ENCODE measurements at places on chromosomes 1 and 21.
A peak's percentile ranks its signal among the peaks of the same experiment; 100 is the strongest.

DNA sequence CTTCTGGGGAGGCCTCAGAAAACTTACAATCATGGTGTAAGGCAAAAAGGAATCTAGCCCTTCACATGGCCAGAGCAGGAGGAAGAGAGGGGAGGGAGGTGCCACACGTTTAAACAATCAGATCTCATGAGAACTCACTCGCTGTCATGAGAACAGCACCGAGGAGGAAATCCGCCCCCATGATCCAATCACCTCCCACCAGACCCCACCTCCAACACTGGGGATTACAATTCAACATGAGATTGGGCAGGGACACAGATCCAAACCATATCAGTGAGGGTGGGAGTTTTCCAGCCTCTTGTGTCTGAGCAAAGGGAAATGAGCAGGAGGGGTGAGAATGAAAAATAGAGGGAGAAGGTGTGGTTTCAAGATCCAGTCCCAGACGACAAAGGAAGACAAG lies 482.1 kb upstream of the VAMP3 start:
- no peak for DNase-seq

DNA sequence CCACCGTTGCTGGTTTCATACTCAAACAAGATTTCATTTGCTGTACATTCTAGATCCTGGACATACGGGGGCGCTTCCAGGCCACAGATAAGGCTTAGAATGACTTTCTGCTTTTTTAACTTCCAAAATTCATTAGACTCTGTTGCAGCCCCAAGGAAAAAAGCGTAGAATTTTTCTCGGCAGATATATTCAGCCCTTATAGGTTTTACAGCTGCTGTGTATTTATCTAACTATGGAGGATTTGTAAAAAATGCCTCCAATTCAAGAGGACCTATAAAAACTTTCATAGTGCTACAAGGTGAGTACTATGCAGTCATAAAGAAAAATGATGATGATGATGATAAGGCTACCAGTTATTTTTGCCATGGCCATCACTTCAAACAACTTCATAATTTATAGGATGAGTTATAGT lies 51.6 kb downstream of the SLC30A10 start:
- peak; percentile 41 for DNase-seq

DNA sequence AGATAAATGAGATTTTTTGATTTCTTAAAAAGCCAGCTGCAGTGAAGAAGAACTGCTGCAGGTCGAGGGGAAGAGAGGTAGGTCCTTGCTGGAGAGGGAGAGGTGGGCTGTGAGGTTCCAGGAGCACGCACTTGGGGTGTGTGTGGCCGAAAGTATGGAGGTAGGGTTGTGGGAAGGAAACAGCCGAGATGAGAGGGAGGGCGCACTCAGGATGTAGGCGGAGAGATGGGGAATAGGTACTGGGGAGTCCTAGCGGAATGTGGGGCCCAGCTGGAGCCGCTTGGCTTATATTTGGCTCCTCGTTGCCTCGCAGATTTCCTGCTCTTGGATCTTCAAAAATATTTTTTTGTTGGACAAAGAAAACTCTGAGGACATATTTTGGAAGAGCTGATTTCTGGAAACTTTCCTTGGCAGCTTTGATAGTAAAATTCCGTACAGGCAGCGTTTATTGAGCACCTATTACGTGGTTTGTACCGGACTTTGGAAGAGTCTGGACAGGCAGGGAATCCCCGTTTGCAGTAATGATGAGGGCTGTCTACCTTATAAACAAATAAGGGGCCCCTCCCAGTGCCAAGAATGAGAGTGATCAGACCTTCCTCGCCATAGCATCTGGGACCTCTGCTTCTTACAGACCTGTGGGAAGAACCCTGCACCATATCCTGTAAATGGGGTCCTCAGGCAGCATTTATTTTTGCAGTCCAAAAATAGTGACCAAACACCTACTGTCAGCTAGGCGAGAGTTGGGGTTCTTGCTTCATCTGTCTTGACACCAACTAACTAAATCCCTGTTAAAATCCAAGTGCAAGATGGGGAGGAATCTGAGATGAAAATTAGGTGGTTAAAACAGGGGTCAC lies 1.5 kb downstream of the LRRC8D start:
- DNase-seq, result no peak

GRCh38 chr1:170150921-170151320 lies 5.2 kb downstream of the NTMT2 start:
- DNase-seq, result no peak

GRCh38 chr1:70890408-70890807 lies 157.2 kb downstream of the PTGER3 start:
- DNase-seq, result no peak

DNA sequence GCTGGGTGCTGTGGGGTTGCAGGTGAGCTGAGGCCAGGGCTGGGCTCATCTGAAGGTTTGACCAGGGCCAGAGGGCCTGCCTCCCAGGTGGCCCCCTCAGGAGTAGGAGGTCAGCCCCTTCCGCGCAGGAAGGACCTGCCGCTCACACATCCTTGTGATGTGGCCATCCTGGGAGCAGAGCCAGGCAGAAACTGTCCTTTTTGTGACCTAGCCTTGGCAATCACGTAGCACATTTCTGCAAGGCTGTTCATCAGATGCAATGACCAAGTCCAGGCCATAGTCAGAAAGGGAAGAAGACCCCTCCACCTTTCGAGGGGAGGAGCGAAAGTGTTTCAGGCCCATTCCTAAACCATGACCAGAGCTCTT lies 55.5 kb upstream of the TRAPPC10 start:
- DNase-seq, result peak; percentile 43

DNA sequence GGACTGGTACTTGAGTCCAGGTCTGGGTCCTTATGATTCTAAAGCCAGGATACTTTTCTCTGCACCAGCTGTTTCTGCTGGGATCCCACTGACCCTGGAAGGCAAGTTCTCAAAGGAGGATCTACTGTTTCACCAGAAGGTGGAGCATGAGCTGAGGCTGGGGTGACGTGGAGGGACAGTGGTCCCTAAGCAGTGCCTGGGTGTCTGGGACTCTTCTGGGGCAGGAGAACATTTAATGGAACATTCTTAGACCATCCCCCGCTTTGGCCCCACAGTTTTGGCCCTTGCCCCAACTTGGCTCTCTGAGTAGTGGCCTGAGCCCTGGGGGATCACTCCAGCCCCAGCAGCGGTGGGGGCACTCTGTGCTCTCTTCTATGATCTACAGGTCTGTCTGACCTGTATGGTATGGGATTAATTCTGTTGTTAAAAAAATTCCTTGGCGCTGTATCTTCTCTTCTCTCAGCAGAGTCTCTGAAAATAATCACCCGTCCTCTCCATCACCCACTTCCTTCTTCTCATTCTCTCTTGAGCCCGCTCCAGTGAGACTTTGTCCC lies 60.3 kb upstream of the CSF3R start:
- peak; percentile 5 for DNase-seq

DNA sequence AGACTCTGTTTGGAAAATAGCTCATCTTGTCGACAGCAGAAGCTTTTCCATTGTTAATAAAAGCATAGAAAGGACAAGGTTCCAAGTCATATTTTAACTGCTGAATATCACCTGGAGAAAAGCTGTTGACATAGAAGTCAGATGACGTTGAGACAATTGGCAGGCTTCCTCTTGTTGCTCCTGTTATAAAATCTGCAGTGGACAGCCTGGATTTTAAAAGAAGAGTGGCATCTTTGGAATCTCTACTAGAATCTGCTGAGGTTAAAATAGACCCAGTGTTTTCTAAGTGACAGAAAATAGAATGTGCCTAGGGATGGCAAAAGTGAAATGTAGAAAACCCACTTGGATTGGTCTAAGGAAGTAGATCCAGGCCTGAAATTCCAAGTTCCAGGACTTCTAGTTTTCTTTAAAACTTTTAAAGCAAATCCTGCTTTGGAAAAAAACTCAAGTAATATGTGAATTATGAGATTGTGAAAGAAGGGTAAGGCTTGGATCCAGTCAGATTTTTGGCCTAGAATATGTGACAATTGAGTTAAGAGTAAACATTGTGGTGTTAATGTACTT lies 53.6 kb upstream of the NEXN start:
- peak; percentile 80 for DNase-seq

GRCh38 chr1:165629848-165630628 lies 996 bp upstream of the MGST3 start:
- DNase-seq, result no peak
